ENCODE measurements at places on chromosomes 7 and 10. TPM values are rescaled to one million over a fixed set of nuclear protein-coding genes. Genes with fewer than 3 reads are reported as not detected.

Gene GOLGA7B
- 5.3 TPM for polyA plus RNA-seq

Gene TSPAN15
- 11.5 TPM for polyA plus RNA-seq

Gene TUBAL3
- 0.43 TPM for polyA plus RNA-seq

Gene ORC5
- 4.9 TPM for polyA plus RNA-seq

Gene WNT16
- not detected for polyA plus RNA-seq

Gene RPEL1
- polyA plus RNA-seq = not detected

Gene STEAP1
- polyA plus RNA-seq = 1.9 TPM

Gene BLNK
- polyA plus RNA-seq = 0.59 TPM

Gene C7orf57
- not detected for polyA plus RNA-seq

Gene C10orf67
- 0.27 TPM for polyA plus RNA-seq

Gene WIPF3
- 2.8 TPM for polyA plus RNA-seq

Gene CFAP70
- polyA plus RNA-seq = 1.2 TPM

Gene CACUL1
- polyA plus RNA-seq = 7.9 TPM

Gene CLDN4
- not detected for polyA plus RNA-seq

Gene CYP2W1
- not detected for polyA plus RNA-seq

Gene CFAP58
- 2.9 TPM for polyA plus RNA-seq

Gene LIMK1
- 7.6 TPM for polyA plus RNA-seq

Gene SPDYE5
- not detected for polyA plus RNA-seq

Gene RNF148
- polyA plus RNA-seq = 0.09 TPM

Gene APBB1IP
- 2.8 TPM for polyA plus RNA-seq

Gene HYAL4
- not detected for polyA plus RNA-seq

Gene ZNF503
- 8.7 TPM for polyA plus RNA-seq

Measured in right cardiac atrium (tissue), 5 donors.